ENCODE measurements at places on chromosomes 13 and 19. TPM values are rescaled to one million over a fixed set of nuclear protein-coding genes. Genes with fewer than 3 reads are reported as not detected.

The DLL3 gene
- total RNA-seq, result 10.4 TPM

The TTYH1 gene
- total RNA-seq, result 0.16 TPM

The GTF2F1 gene
- 62.0 TPM for total RNA-seq

The MYPOP gene
- total RNA-seq, result 10.1 TPM

The RASL11A gene
- total RNA-seq, result 4.8 TPM

The ATXN8OS gene
- not detected for total RNA-seq

The BCAM gene
- total RNA-seq, result 70.1 TPM

The NKPD1 gene
- 0.78 TPM for total RNA-seq

The NLRP7 gene
- 0.05 TPM for total RNA-seq

The CEACAM7 gene
- 0.03 TPM for total RNA-seq

The PRSS57 gene
- total RNA-seq, result 0.23 TPM

The PRODH2 gene
- total RNA-seq, result 0.36 TPM

The RFPL4A gene
- total RNA-seq, result 0.84 TPM

The SIGLEC12 gene
- not detected for total RNA-seq

All from A549 treated with Hydrocortisone at 1 μM for 4 hours (cell line).